ENCODE measurements at places on chromosomes 6 and 20.
A peak's percentile ranks its signal among the peaks of the same experiment; 100 is the strongest.

GRCh38 chr20:24752612-24753011 is 196.5 kb upstream of the CST7 start:
- no peak for DNase-seq

DNA sequence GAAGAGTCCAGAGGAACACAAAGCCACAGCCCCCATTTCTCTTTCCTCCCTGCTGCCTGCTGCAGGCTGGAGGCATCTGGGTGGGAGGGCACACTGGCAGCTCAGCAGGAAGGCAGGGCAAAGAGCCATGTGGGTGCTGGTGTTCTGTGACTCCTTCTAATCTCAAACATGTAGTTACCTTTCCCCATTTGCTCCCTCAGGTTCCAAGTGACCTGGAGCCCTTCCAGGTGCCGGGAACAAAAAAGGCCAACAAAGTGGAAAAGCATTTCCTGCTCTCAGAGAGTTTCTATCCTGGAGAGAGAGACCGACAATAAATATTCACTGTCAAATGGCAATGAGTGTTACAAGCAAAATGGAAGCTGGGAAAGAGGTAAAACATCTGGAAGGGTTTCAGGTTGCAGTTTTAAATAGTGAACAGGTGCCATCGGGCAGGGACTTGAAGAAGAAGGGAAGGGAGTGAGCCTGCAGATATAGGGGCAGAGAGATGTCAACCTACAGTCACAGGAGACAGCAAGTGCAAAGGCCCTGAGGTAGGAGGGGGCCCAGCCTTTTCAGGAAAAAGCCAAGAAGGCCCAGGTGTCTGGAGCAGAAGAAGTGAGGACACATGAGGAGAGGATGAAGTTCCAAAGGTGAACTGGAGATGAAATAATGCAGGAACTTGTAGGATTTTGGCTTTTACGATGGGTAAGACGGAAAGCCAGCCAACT is 43.6 kb upstream of the IYD start:
- DNase-seq = no peak

DNA sequence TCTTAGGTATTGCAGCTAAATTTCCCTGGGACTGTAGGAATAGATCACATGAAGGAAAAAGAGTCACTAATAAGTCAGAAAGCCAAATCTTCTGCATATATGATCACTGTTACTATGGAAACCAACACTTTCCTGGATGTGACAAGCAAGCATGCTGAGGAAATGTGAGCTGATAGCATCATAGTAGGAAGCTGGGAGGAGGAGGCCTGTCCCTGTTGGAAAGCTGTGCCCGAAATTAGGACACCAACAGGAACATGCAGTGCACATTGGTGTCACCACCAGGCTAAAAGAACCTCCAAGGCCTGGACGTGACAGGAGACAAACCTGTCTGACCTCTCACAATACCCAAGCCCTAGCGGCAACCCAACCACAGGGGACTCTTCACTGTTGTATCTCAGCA is 181.9 kb upstream of the PCSK2 start:
- no peak for DNase-seq

- DNase-seq = no peak
These were observed 29.6 kb upstream of the MICB start for GRCh38 chr6:31468311-31468710.

DNA sequence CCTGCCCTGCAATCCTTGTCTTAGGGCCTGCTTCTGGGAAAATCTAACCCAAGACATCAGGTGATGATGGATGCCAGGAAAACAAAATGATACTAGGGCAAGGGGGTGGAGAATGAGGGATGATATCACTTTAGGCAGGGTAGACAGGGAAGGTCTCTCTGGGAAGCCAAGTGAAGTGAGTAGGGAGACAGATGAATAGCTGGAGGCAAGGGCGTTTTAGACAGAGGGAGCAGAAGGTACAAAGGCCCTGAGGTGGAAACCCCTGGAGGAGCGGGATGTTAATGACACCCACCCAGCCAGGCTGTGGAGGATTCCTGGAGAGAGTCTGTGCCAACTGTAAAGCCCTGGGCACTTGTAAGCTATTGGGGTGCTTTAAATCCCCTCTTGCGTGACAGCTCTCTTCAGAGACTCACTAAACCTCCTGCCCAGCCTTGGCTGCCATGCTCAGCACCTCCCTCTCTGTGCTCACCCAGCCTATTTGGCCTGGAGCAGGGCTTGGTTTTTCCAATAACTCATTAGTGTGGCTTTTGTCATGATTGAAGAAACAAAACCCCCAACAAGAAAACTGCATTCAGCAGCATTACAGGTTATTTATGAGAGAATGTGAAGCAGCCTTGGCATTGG is 12.4 kb upstream of the MDGA1 start:
- no peak for DNase-seq

- DNase-seq = no peak
These were observed 309.8 kb downstream of the HIVEP2 start for GRCh38 chr6:142635130-142635529.

GRCh38 chr6:42451333-42452170 is at the start of gene TRERF1:
TRERF1 (minus strand) TSS chr6:42451926; CDS start chr6:42269590, 182,336 bp downstream.
- DNase-seq = peak; percentile 34

- no peak for DNase-seq
These were observed 1.1 kb upstream of the TREML1 start for GRCh38 chr6:41155132-41155805.

- DNase-seq = no peak
These were observed 178.2 kb downstream of the SOX4 start for GRCh38 chr6:21771626-21772320.

GRCh38 chr6:12827921-12828320 is 111.4 kb downstream of the PHACTR1 start:
- no peak for DNase-seq

- DNase-seq = no peak
These were observed 98.9 kb downstream of the HDGFL1 start for GRCh38 chr6:22668307-22668706.

DNA sequence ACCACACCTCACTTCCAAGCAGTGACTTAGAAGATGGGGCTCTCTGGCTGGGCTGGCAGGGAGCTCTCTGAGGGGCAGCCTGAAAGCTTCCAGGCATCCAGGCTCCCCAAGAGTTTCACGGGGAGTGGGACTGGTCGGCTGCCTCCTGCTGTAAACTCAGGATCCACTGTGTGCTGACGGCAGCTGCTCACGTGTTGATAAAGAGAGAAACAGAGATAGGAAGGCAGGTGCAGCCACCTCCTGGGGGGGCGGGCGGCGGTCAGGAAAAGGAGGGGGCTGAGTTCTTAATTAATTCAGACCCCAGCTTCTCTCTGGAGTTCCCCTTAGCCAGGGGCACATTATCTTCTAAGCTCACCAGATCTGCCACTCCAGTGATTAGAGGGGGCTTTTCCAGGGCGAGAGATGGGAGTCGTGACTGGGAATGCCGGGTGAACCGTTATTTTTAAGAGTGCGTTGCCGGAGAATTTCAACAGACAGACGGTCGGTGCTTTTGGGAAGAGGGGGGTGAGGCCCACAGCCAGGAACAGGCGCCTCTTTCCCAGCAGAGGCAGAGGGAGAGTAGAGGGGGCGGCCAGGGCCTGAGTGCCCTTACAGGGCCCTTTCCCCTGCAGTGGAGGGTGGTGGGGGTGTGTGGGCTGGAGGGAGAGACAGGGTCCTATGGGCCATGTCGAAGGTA is 70.9 kb downstream of the CD40 start:
- DNase-seq = no peak

GRCh38 chr20:13677241-13677640 is 38.5 kb upstream of the TASP1 start:
- DNase-seq = no peak

DNA sequence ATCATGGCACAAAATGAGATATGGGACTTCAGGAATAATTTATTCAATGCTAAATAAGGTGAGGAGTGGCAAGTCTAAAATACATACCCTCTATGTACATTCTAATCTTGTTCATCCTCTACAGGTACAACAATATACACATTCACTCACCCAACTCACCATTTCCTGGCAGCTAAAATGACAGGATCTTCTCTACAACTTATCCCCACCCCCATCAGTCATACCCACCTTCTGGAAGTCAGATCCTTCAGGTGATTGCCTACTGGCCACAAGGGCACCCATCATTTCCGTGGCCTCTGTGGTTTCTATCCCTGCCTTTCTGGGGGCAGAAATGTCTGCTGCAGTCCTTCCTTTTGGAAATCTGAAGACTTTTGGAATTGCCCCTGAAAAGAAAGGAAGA is 22.8 kb upstream of the CRIP3 start:
- DNase-seq = no peak

DNA sequence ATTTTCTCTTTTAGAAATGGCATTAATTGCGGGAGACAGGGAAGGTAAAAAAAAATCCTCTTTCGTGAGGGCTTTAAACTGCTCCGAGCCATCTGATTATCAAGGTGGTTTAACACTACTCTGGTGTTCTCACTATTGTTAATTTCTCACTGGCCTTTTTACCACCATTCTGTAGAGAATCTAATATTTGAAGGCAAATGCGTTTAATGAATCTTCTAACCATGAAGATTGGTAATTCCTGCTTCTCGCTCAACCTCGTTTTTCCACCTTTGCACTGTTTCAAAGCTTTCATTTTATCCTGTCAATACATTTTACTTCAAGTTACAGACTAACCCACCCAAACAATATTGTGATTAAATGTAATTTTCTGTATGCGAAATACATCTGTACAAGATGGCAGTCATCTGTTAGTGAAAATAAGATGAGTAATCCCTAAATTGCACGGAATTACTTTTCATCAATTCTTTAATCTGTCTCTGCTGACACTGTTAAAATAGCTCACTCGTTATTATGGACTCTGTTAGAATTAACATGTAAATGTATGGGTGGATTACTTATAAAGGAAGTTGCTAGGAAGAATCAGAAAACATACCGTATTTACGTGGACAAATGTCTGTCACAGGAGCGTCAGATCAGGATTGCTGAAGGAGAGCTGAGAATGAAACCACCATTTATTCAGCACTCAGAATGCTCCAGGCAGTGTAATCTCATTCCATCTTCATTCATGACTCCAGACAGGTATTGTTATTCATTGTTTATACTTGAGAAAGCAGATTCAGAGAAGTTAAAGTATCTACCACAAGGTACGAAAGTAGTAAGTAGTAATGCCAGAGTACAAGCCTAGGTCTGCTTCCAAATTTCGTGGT is 1.1 kb upstream of the LCA5 start:
- DNase-seq = no peak

- DNase-seq = no peak
These were observed 104.4 kb upstream of the HDAC2 start for GRCh38 chr6:114075300-114075699.

DNA sequence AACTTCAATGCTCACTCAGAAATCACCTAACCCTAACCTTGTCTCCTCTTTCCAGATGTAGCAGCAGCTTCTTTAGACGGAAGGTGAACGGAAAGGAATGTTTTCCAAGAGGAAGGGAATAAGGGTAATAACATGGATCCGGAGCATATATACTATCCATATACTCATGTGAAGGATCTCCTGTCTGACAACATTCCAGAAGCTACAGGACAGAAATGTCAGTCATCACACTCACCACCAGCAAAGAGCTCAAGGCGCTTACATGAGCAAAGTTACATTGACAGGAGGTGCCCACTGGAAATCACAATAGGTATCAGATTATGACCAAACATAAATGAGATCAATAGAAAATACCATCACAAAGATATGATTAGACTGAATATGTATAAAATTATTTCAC is 122.1 kb upstream of the CCDC28A start:
- DNase-seq = no peak

- DNase-seq = no peak
These were observed 151.4 kb upstream of the TNFAIP3 start for GRCh38 chr6:137715589-137716045.

GRCh38 chr6:37029249-37029971 is 24.0 kb downstream of the FGD2 start:
- DNase-seq = no peak

DNA sequence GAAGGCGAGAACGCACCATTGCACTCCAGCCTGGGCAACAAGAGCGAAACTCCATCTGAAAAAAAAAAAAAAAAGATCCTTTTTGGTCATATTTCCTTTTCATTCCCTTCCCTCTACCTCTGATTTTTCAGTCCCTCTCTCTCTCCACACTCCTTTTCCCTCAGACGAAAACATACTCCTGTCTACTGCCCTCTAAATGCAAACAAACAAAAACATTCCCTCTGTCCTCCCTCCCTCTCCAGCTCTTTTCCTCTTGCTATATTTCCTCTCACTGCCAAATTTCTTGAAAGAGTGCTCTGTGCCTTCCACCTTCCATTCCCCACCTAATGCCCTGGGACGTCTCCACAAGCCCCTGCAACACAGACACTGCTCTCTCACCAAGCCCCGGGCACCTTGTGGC is 14.9 kb upstream of the MDFI start:
- no peak for DNase-seq

GRCh38 chr6:137811916-137812553 is 55.0 kb upstream of the TNFAIP3 start:
- DNase-seq = no peak

GRCh38 chr6:141050471-141050870 is 1082.3 kb upstream of the GJE1 start:
- DNase-seq = no peak

DNA sequence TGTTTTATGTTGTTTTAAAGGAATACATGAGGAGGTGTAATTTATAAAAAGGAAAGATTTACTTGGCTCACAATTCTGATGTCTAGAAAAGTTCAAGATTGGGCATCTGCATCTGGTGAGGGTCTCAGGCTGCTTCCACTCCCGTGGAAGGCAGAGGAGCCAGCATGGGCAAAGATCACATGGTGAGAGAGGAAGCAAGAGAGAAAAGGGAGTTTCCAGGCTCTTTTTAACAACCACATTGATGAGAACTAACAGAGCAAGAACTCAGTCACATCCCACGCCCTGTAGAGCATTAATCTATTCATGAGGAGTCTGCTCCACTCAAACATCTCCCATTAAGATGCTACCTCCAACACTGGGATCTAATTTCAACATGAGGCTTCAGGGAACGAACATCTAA is 1666.3 kb downstream of the HACE1 start:
- no peak for DNase-seq

- DNase-seq = no peak
These were observed 146.7 kb upstream of the LRFN2 start for GRCh38 chr6:40733770-40734396.

DNA sequence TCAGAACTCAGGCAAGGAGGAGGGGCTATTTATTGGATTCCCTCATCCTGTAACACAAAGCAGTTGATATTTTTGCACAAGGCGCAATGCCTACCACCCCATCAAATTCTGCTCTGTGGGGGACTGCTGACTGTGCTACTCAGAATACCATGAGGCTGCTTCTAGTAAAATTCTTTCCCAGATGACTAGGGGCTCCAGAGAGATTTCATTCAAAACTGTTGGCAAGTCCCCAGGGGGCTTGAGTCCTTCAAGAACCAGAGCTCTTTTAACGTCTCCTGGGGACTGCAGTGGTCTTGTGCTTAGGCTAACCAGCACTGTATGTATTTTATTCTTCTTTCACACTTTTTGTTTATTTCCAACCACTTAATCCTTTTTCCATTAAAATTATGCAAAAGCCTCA is 365.9 kb upstream of the AGPAT4 start:
- DNase-seq = no peak

DNA sequence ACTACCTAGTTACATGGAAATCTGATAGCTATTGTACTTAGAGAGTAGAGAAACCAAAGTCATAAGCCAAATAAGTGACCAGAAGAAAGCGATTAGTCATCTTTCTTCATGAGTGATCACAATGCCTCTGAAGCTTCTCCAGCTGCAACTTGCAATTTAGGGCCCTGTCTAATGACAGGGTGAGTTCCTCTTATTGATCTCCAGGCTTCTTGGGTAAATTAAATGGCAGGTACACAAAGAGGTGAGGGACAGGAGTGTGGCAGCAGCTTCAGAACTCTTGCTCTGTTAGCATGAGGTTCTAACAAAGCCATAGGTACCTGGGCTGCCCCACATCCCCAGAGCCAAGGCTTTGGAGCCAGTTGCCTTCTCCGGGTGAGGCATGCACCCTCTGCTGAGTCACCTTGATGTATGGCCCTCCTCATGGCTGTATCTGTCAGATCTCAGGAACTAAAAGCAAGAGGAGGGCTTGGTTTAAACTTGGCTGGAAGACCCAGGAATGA is 60.8 kb downstream of the PRDM1 start:
- no peak for DNase-seq

Measured in NCI-H1436 treated with DMSO at 0.1 percent for 48 hours (cell line).